ENCODE measurements at places on chromosomes 2 and 18.

GRCh38 chr2:196677404-196677803 is 37.9 kb downstream of the CCDC150 start:
- peak; percentile 47 for DNase-seq

GRCh38 chr2:234025466-234025865 is 25.0 kb upstream of the SPP2 start:
- peak; percentile 7 for DNase-seq

DNA sequence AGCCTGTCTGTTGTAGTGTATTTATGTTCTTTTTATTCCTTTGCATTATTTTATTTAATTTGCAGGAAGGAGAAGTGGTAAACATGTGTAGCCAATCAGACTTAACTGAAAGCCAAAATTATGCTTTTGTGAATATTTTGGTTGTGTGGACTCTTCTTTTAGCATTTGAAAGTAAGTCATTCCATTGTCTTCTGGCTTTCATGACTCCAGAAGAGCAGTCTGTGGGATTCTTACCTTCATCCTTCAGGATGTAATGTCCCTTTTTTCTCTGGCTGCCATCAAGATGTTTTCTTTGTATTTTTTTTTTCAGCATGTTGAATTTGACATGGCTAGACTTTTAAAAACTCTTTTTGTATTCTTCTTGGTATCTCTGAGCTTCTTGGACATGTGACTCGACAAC is 895.2 kb upstream of the ZEB2 start:
- DNase-seq = no peak

DNA sequence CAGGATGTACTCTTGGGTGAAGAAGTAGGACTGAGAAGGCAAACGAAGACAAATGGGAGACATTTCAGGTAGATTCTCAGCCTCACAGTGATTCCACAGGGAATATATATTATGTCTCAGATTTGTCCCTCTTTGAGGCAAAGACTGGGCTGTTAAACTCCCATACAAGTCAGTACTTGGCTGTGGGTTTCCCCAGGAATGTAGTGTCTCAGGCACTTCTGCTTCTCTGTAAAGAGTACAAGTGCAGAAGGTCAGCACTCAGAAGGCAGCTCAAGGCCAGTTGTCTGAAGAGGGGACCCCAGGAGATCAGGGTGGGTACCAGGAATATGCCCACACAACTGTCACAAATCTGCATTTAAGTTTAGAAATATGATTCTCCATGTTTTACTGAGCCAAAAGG is 39.9 kb upstream of the COBLL1 start:
- DNase-seq = no peak

GRCh38 chr2:68426848-68427579 is 40.1 kb downstream of the FBXO48 start:
- DNase-seq = no peak

- DNase-seq = no peak
Observed at GRCh38 chr2:151230627-151231140, 31.0 kb downstream of the RBM43 start.

- DNase-seq = no peak
Observed at GRCh38 chr2:132830321-132830827, 160.4 kb upstream of the LYPD1 start.

DNA sequence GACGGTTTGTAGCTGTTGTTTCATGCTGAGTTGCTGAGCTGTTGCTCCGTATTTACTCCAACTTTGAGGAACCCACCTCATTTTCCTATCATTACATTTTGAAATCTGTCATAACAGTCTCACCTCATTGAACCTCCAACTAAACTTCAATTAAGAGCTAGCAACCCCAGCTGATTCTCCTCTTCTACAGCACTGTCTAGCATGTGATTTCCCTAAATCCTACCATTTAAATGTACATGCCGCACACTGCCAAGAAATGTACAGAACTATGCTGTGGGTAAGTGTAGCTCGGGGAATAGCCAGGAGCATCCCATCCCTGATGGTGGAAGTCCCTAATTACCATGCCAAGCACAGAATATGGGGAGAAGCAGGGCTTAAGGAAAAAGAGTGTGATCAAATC is 299.9 kb downstream of the AFF3 start:
- DNase-seq = no peak

DNA sequence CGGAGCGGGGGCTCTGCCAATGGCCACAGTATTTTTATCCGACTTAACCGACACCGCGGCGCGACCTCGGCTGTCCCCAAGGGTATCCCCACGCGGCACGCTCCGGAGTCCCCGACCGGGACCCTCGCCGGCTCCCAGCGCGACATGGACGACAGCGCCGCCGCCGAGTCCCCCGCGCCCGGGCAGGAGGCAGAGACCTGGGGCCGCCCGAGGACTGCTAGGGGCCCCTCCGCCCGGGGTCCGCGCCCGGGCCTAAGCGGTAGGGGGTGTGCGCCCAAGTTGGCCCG is 468 bp downstream of the UXS1 start:
- peak; percentile 4 for DNase-seq

DNA sequence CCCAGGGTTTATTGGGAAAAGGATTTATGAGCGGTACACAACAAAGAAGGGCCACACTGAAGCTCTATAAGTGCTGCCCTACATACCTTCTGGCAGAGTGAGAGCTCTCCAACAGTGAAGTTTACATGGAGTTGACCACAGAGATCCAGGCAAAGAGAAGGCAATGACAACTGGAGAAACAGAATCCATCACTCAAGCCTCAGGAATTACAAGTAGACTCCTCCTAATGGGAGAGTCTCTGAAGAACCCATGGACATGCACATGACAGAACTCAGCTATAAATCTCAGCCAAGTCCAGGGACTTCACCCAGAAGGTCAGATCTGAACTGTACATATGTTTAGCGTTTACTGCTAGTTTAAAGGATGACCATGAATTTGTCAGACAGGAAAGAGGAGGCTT is 164.7 kb downstream of the DNAH7 start:
- no peak for DNase-seq

GRCh38 chr2:230267059-230267458 is 41.5 kb downstream of the SP140 start:
- no peak for DNase-seq

DNA sequence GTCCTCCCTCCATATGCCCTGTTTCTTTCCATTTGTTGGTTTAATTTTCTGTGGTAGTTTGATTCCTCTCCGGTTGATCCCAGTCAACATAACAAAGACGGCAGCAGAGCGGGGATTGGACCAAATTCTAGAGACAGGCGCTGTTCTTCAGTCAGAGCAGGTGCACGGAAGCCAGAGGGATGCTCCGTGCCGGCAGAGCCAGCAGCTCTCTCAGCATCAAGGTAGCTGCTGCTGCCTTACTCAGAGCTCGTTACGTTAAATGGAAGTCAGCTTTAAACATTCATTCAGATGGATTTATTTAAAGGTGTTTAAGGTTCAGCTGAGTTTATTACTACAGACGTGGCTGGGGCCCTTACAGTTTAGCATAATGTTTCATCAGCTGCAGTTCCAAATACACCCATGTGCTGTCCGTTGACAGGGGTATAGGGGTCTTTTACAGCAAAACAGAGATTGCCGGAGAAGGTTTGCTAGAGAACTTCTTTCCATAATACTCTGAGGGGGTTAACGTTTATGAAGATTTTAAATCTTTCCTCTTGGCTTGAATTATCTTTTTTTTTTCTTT is 497.2 kb upstream of the PIK3C3 start:
- DNase-seq = no peak

DNA sequence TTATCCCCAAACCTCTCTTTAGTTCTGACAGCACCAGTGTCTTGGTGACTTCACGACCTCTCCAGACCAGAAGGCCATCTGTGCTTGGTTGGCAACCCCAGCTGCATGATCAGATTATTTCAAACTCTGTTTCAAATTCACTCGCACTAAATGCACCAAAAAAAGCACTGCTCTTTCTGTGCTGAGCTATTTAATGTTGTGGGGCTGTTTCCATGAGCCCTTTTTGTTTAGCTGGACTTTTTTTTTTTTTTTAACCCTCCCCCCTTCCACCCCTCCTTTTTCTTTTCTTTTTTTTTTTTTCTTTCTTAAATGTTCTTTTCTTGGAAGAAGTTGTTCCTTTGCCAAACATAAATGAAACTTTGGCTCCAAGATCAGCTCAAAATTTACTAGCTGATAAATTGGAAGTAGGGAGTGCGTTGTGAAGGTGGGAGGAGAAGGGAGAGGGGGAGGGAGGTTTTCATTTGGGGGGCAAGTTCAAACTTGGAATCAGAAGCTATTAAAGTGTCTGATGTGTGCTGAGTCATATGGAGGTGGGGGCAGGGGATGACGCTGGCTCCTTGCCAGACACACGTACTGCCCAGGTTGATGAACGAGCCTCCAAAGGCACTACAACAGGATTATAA is 543.0 kb upstream of the TNP1 start:
- peak; percentile 84 for DNase-seq

DNA sequence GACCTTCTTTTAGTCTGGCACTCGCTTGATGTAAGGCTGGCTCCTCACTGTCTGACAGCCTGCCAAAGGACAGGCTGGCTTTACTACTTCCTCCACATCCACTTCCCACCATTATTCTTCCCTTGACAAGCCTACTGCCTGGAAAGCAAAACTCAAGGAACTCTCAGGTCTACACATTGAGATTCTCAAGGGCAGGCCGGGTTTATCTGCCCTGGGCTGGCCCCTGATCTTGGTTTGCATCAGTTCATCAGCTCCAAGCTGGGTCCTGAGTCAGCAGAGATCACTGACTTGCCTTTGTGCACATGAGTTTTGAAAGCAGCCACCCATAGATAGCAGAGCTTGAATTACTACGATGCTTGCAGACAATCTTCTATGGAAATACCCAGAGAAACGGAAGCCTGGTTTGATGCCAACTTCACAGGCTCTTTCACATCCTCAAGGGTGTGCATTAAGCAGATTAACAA is 53.9 kb downstream of the KCTD18 start:
- no peak for DNase-seq

- peak; percentile 90 for DNase-seq
Observed at GRCh38 chr2:69643602-69644505, at the start of gene AAK1. AAK1 (minus strand) TSS chr2:69643739; CDS start chr2:69643040, 699 bp downstream.

DNA sequence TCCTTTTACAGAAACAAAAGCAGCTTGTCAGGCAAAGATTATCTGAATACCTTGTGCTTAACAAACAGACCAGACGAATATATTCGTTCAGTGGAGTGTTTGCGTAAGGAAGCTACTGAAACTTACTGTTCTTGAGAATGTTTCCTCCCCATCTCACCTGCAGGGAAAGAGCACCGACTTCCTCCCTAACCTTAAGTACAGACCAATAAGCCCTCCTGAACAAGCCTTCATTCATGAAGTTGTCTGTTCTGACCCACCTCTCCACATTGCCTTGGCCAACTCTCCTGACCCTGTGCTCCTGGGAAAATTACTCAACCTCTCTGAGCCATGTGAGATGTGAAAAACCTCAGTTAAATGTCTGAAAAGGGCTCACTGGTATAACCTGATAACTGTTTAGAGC is 35.2 kb downstream of the STK39 start:
- DNase-seq = no peak

DNA sequence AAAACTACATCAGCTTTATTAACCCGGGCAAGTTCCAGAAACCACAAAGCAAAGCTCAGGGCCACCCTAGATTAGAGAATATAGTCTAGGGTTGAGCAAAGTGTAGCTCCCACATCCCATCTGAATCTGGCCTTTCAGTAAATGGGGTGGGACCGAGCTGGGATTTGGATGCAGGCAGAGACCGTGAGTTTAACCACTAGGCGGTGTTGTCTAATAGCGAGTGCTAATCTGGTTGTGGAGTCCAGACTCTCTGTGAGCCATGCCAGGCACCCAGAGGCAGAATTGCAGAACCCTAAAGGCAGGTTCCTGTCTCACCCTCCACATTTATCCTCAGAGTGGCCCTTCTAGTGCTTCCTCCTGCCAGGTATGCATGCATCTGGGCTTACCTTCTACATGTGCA is 435.9 kb downstream of the TSN start:
- peak; percentile 62 for DNase-seq

All from RWPE1 (cell line).